Activated T-helper 1 cell treated with anti-CD3 and anti-CD28 coated beads, Interleukin-2, amount 50 U/mL, for 16 hours (primary cell): ENCODE measurements at places on chromosomes 5 and 9.
A peak's percentile ranks its signal among the peaks of the same experiment; 100 is the strongest.

DNA sequence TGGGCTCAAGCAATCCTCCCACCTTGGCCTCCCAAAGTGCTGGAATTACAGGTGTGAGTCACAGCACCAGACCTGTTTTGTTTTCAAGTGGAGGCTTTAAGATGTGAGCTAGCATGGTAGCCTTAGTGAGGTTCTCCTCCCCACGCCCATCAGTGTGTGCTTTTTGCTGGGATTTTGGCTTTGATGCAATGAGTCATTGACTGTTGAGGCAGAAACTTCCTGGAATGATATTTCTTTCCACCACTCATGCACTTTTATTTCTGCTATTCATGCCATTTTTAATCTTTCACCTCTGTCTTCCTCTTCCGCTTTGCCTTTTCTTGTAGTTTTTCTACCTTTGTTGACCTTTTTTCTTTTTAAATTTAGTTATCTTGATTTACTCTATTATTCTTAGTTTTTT, 4.2 kb upstream of the NFIL3 start:
- no peak for DNase-seq

GRCh38 chr5:32406650-32407049, 37.9 kb downstream of the ZFR start:
- no peak for DNase-seq

- DNase-seq, result no peak
Measured at GRCh38 chr5:146732962-146733361, 145.6 kb downstream of the PPP2R2B start.

GRCh38 chr5:9519537-9519936, 26.3 kb downstream of the SEMA5A start:
- DNase-seq, result no peak

DNA sequence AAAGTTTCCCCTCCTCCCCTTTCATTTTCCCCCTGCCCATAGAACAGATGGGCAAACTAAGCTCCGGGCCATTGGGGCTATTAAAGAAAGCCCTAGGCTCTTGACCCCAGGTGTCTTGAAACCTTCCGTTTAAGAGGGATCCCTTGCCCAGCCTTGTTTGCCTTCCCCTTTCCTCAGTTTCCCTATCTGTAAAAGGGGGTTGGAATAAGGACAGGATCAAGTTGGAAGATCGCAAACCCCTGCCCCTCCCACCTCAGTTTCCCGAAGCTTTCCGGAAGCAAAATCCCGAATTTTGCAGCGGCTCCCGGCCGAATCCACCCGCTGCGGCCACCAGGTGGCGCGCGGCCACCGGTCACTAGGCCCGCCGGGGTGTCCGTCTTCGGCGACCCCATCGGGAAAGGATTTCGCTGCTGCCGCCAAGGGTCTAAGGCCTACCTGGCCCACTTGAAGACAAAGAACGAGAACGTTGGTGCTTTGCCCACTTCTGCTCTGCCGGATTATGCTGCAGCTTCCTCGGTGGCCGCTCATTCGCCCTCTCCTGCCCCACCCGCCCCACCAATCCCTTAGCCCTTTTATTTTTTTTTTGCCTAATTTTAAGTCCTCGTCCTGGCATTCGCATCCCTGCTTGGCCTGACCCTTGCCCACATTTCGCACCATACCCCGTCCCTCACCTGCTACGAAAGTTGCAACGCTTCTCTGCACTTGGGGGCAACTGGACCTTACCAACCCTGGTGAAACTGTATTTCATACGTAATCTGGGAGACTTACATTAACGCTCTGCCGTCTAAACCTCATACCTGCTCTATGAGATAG, 962 bp upstream of the NR6A1 start:
- DNase-seq, result no peak

DNA sequence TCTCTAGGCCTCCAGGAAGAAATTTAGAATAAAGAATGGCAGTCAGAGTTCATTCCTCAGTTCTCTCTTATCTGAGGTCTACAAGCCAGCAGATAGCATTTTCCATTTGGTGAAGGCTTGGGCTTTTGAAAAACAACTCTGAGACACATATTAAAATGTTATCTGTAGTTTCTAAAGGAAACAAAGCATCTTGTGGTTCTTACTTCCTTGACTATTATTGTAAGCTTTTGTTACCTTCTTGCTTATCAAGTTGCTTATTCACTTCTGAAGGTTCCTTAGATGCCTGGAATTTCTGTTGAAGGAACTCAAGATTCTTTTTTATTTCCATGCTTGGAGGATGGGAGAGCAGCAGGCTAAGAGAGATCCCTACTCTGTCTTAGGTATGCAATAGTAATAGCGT, 79.2 kb upstream of the MRPS30 start:
- DNase-seq, result no peak

DNA sequence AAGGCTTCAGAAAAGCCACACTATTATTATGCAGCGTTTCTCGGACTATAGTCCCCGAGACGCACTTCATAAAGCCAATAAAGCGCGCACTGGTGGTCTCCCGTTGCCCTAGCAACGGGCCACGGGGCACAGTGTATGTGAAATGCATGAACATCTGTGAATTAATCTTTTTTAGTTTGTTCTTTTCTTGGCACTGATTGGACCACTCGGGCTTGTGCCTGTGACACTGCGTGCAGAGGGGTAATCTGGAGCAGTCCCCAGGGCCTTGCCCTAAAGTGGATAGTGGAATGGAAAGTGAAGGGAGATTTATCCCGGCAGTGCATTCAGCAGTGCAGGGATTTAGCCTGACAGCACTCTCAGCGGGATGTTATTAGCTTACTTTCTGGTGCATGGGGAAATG, 92.1 kb downstream of the TLE4 start:
- DNase-seq, result no peak

DNA sequence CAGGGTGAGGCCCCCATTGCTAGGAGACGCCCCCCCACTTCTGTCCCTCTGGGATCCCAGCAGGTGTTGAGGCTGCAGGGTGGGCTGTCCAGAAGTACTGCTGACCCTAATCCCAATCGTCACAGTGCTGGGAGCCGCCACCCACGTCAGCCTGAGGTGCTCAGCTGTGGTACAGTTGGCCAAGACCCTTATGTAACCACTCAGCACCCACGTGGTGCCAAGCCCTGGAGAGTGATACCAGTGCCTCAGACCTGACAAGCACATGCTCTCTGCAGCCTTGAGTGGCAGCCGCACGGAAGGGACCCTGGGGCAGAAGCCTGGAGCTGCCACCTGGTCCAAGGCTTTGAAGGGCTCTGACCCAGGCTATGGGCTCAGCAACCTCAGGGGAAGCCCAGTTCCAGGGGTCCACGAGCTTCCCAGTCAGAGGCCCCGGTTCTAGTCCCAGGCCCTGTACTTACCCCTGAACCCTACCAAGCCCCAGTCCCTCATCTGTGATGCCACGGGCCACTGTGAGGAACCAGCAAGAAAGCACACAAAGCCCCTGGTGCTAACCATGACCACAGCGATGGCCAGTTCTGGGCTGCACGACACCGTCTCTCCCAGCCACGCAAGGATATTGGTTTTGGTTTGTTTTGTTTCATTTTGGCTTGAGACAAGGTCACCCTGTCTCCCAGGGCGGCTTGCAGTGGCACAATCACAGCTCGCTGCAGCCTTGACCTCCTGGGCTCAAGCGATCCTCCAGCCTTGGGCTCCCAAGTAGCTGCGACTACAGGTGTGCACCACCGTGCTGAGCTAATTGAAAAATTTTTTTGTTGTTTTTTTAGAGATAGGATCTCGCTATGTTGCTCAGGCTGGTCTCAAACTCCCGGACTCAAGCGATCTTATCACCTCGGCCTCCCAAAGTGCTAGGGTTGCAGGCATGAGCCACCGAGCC, 50.7 kb downstream of the DBH start:
- no peak for DNase-seq

DNA sequence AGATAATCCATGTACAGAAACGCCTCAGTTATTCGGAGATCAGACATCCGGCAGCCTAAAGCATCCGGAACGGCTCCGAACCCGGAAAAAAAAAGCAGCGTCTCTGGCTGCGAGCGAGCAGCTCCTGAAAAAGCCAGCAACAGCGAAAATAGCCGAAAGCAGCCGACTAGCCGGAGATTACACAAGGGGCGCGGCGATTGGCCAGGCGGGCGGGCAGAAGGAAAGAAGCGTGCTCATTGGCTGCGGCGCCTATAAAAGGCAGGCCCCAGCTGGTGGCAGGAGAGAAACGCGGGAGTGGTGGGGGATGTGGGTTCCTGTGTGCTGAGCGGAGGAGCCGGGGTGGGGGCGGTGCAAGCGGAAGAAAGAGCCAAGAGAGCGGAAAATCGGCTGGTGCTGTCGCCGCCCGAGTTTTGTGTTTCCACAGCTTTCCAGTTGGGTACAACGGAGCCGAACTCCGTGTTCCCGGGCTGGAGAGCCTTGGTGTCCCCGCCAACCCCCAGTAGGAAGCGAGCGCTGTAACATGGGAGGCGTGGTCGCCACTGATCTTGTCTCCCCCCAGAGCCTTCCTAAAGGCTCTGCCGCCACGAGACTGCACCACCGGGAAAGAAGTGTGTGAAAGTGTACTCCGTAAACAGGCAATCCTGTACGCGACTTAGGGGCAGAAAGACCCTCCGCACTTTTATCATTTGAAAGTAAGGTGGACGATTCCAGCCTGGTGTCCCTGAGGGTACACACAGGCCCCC, at the start of gene ARL15:
TSS of gene ARL15 (minus strand) at position 141 of the 743 bp plus-strand sequence.
- peak; percentile 96 for DNase-seq

GRCh38 chr9:18542837-18543405, 69.0 kb downstream of the ADAMTSL1 start:
- no peak for DNase-seq

GRCh38 chr9:121368138-121368522, 1.9 kb downstream of the STOM start:
- no peak for DNase-seq

DNA sequence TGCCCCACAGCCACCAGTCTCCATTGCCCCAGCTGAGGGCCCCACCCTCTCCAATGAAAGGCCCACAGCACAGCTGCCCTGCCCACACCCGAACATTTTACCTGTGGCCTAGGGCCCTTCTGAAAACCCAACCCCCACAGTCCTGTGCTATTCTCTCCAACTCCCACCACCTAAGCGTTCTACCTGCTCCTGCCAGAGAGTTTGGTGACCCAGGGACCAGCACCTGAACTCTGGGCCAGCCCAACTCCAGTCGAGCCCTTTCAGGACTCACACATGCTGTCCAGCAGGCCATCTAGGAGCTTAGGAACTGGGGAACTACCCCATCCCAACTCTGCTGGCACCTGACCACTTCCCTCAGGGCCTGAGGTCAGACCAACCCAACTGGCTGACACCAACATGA, 562.3 kb downstream of the DNAH5 start:
- no peak for DNase-seq

DNA sequence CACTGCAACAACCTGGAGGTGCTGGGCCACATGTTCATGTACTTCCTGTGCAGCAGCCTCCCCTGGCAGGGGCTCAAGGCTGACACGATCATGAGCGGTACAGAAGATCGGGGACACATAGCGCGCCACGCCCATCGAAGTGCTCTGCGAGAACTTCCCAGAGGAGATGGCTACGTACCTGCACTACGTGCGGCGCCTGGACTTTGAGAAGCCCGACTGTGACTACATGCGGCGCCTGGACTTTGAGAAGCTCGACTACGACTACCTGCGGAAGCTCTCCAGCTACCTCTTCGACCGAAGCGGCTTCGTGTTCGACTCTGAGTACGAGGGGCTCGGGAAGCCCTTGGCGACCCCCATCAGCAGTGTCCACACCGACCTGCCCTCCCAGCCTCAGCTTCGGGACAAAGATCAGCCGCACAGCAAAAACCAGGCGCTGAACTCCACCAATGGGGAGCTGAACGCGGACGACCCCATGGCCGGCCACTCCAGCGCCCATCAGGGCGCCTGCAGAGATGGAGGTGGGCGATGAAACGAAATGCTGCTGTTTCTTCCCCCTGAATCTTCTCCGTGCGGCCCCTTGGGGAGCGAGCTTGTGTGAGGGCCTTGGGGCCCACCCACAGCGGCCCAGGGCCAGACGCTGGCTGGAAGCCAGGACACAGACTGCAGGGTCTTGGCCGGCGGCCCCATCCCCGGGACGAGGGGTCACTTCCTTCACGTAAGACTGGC, 56.5 kb downstream of the JAK2 start:
- no peak for DNase-seq
